ENCODE measurements at places on chromosomes 3 and 15.

DNA sequence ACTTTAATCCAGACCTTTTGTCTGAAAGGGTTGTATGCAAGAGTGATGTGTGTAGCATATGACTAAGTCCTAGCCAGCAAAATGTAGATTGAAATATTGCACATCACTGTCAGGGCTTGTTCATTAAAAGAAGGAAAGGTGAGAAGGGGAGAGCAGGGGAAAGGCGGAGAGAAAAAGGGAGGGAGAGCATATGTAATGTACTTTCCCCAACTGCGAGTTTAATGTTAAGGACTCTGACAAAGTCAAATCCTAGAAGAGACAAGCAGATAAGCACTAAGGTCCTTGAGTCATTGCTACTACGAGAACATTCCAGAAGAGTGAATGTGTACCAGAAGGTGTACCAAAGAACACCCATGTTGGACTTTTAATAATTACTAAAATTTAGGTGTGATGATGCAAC lies 1336.7 kb downstream of the NSUN3 start:
- no peak for DNase-seq

DNA sequence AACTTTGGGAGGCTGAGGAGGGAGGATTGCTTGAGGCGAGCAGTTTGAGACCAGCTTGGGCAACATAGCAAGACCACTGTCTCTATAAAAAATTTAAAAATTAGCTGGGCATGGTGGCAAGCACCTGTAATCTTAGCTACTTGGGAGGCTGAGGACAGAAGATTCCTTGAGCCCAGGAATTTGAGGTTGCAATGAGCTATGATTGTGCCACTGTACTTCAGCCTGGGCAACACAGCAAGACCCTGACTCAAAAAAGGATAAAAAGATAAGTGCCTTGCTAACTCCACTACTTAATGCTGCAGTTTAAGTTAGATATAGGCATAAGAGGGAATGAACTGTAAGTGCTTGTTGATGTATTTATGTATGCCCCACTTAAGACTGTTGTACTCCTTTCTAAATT lies 102.2 kb downstream of the P3H2 start:
- DNase-seq: no peak

GRCh38 chr3:6182476-6182875 lies 678.4 kb upstream of the GRM7 start:
- DNase-seq: no peak

- no peak for DNase-seq
These were observed 4.5 kb upstream of the MNS1 start for GRCh38 chr15:56469483-56469882.

DNA sequence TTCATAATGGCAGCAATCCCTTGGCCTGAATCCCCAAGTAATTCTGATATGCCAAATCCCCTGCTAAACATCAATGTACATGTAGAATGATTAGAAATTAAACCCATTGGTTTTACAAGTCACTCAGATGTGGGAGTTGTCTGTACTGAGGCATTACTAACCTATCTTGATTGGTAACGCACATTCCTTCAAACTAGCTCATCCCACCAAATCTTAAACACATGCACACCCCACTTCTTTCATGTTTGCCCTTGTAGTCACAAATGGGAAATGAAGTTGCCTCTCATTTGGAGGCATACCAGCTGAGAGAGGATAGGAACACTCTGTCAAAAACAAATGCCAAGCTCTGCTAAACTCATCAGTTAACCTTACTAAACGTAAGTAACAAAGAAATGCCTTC lies 29.1 kb upstream of the MAN2C1 start:
- DNase-seq: no peak

DNA sequence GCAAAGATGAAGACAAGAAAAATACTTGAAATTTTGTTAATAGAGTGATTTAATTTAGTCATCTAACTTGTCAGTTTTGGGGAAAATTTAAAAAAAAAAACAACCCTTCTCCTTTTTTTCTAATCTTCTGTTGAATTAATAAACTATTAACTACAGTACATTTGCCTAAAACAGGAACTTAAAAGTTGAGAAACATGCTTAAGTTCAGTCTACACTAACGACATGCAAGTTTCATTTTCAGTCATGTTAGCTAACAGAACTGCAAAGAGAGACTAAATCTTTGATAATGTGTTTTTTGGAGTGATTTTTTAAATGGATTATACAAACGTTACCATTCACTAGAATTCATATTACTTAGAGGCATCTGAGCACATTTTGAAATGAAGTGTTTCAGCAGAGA lies 71.9 kb upstream of the MBNL1 start:
- no peak for DNase-seq

GRCh38 chr3:128491691-128491940 lies 1.4 kb downstream of the GATA2 start:
- DNase-seq: no peak

- DNase-seq: no peak
These were observed 103.5 kb downstream of the TBC1D2B start for GRCh38 chr15:77974098-77974414.

- no peak for DNase-seq
These were observed 184.6 kb upstream of the CMC1 start for GRCh38 chr3:28056806-28057205.

- DNase-seq: no peak
These were observed 85.3 kb upstream of the SLC6A6 start for GRCh38 chr3:14317057-14317553.

GRCh38 chr3:10015461-10015904 lies 10.8 kb upstream of the FANCD2 start:
- DNase-seq: no peak

GRCh38 chr15:77720173-77720572 lies 87.5 kb upstream of the LINGO1 start:
- no peak for DNase-seq

DNA sequence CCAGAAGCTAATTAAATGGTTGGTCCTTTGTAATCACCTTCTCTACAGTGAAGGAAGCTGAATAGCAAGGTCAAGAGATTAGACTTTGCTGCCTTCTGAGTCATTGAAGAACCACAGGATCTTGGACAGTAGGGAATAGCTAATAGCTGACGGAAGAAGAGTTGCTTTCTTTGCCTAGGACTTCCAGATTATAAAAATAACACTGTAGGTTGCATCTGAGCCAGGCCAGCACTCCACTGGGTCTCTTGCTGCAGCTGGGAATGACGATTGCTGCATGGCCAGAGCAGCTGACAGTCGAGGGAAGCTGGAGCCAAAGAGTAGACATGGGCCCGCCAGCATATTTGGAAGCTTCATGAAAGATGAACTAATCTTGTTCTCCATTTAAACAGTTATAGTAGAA lies 81.5 kb upstream of the KCNMB2 start:
- DNase-seq: no peak

DNA sequence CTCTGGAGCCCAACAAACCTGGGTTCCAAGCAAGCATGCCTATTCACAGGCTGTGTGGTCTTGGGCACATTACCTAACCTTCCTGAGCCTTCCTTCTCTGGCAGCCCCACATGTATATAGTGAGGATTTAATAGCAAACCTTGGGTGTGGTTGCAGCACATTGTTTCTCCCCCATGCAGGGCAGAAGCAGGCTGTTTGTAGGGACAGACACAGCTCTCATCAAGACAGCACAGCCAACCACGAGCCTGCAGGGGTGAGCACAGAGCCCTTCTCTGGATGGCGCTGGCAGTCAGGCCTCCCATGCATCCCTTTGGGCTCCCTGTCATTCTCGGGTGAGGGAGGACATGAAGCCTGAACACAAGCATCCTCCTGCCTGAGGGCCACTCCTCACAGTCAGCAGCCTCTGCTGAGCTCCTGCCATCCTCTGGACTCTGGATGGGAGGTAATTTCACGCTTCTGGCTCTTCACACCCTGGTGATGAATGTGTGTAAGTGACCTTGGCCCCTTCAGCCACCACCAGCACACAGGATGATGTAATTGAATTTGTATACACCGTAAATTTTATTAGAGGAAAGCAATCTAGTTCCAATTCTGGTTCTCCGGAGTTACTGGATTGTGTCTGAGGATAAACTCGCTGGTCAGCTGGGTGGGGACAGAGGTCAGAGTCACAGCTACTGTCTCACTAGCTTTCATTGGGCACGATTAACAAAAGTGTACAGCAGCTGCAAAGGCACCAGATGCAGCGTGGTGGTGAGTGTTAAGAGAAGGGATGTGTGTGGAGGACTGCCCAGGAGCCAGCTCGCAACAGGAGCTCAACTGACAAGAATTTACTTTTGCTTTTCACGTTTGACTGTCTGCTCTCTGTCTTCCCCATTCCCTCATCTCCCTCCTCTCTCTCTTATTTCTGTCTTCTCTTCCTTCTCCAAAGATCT lies 118.1 kb downstream of the CLSTN2 start:
- DNase-seq: no peak

DNA sequence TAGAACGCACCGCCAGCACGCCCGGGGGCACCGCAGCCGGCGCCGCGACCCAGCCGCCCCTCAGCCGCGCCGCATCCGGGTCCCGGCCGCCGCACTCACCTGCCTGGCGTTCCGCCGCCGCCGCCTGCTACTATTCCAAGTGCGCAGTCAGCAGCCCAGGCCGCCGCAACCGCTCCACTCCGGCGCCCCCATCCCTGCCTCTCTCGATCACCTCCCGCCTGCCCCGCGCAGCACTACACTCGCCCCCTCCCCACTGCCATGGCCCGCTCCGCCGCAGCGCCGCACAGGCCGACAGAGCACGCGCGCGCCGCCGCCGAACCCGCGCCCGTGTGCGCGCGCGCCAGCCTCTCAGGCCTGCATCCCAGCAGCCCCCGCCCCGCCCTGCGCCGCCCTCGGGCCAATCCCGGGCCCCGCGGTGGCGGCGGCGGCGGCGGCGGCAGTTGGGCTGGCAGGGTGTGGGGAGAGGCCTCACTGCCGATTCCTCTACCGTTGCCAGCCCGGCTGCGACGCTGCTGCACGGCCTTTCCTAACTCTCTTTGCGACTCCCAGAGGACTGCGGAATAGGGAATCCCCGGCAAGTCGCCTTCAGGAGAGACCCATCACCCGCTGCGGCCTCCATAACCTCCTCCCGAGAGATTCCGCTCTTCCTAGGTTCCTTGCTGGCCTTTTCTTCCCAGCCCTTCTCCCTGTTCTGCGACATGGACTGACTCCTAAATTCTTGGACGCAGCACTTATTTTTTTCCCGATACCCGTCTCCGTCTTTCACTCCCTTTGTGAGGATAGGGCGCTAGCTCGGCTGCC lies at the start of gene PIK3CB:
Gene PIK3CB (minus strand): TSS at position 333 of the 801 bp plus-strand sequence. CDS start 75,585 bp downstream, outside the sequence.
- peak; percentile 72 for DNase-seq

DNA sequence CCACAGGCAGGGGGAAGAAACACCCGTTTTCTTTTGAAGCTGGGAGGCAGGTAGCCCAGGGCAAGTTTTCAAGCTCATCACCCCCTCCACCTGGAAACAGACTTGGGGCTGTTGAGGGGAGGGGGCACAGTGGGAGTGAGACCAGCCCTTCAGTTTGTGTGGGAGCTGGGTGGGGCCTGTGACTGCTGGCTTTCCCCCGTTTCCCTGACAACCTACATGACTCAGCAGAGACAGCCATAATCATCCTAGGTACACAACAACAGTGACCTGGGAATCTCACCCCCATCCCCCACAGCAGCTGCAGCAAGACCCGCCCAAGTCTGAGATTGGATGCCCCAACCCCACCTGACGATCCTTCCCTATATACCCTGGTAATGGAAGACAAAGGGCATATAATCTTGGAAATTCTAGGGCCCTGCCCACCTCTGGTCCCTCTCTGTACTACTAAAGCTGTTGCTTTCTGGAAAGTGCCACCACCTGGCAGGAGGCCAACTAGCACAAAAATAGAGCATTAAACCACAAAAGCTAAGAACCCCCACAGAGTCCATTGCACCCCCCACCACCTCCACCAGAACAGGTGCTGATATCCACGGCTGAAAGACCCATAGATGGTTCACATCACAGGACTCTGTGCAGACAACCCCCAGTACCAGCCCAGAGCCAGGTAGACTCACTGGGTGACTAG lies 422.2 kb upstream of the SGO1 start:
- DNase-seq: no peak

DNA sequence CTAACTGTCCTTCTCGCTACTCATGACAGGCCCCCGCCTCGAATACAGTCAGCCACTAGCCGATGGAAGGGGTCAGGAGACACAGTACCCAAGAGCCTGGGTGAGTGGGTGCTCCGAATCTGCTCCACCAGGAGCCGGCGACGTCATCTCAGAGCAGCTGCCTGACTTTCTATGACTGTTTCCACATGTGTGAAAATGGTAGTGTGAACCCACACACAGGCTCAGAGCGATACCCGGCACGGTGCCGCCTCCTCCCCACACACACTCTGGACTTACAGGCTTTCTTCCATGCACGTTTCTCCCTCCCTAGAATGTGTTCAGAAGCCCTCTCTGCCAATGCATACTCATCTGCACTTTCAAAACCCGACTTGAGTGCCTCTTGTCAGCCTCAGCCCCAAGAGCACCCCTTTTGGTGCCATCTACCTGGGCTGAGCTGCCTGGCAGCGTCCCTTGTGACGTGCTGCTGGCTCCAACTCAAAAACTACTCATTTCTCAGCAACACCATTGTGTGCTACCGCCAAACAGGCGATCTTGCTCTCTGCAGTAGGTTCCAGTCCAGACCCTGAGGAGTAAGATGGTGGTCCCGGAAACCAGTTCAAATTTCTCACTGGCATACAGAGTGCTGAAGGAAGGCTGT lies 29.7 kb downstream of the VGLL4 start:
- no peak for DNase-seq

DNA sequence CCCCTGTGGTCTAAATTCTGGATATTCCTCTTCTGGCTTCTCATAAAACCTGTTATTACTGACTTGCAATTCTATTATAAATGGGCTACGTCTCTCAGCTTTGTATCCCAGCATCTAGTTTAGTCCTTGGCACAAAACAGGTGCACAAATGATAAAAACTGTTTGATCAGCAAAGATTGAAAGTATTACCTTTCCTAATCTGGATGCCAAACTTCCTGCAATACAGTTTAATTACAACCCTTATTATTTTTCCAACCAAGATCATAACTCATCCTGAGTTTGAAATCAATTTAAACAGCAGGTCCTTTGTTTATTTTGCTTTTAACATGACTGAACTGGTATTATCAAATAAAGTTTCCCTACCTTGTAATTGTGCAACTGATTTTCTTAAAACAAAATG lies 132.6 kb downstream of the ATP1B3 start:
- no peak for DNase-seq

GRCh38 chr3:55588146-55588765 lies 101.2 kb upstream of the WNT5A start:
- DNase-seq: no peak

- no peak for DNase-seq
These were observed 17.7 kb upstream of the MRPS22 start for GRCh38 chr3:139326131-139326530.

DNA sequence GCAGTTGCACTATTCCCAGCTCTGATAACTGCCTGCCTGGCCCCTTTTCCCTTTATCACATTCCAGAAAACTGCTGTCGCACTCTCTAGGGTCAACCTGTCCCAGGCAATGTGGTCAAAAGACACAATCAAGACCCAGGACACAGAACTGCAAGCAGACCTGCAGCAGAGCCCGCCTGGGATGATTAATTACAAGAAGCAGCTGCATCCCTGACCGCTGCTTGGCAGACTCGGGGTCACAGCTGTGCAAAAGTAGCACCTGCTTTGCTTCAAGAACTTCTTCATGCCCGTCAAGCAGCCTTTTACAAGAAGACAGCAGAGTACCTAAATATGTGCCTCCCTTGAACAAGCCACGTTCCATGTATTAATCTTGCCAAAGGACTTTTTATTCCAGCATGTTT lies 120.0 kb upstream of the ST8SIA2 start:
- no peak for DNase-seq

- DNase-seq: no peak
These were observed 217.3 kb downstream of the TBC1D2B start for GRCh38 chr15:77860071-77860691.
